ENCODE measurements at places on chromosomes 12 and 14.
A peak's percentile ranks its signal among the peaks of the same experiment; 100 is the strongest.

DNA sequence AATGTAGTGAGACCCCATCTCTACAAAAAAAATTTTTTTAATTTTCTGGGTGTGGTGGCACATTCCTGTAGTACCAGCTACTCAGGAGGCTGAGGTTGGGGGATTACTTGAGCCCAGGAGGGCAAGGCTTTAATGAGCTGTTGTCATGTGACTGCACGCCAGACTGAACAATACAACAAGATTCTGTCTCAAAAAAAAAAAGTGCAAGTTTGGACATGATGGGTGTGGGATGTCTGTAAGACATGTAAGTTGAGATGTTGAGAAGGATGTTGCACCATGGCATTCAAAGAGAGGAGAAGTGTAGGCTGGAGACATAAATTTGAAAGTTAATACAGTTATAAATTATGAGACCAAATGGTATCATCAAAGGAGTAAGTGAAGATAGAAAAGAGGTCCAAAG is 23.5 kb downstream of the YEATS4 start:
- no peak for DNase-seq

DNA sequence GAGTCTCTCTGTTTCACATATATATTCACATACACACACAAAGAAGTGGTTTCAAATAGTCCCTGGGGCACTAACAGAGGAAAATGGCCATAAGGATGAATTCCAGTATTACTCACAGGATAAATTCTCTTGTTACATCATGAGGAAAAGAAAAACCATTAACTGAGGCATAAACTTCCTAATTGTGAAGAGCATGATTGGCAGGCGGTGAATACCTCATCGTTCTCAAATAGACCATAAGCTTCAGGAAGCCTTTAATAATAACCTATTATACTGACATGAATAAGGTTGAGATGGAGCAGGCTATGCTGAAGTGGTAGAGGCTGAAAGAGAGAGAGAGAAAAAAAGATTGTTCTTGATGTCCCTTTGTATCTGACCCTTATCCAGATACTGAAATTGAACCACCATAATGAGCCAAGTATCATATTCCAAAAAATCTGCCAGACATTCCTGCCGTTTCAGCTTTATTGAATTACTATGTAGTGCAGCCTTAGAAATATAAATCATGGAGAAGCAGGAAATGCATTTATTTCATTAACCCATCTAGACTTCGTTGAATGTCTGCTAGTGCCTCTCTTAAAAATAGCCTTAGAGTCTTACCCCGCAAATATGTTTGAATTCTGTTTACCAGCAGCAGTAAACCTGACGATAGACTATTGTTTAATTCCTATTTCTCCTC is 86.8 kb downstream of the NUAK1 start:
- no peak for DNase-seq

GRCh38 chr14:34462132-34462893 is at the start of gene SPTSSA:
Gene SPTSSA, minus strand, starts transcription at chr14:34462240. Its CDS starts 33 bp downstream, at chr14:34462207.
- peak; percentile 93 for DNase-seq

DNA sequence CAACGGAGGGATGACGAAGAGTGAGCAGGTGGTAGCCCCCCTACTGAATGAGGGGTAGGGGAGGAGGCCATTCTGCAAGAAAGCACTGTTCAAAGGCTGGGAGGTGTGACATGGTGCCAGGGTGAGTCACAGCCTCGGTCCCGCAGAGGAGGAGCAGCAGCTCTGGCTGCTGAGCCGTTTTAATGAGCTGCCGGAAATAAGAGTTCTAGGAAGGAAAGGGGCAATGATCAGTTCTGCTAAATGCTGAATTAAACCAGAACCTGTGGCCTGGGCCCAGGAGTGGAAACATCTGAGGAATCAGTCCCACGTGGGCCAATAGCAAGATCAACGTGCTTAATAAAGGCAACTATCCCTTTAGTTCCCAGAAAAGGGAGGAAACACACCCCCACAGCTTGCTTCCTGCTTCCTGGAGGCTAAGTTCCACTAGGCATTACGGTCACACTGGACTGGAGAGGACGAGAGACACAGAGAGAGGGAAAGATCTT is 3.6 kb downstream of the ABCD4 start:
- peak; percentile 35 for DNase-seq

GRCh38 chr12:64522316-64522715 is 70.4 kb downstream of the TBK1 start:
- DNase-seq, result no peak

- no peak for DNase-seq
Observed at GRCh38 chr12:57101892-57102695, 9.1 kb downstream of the STAT6 start.

- no peak for DNase-seq
Observed at GRCh38 chr14:49250109-49250508, 336.1 kb downstream of the RPS29 start.

DNA sequence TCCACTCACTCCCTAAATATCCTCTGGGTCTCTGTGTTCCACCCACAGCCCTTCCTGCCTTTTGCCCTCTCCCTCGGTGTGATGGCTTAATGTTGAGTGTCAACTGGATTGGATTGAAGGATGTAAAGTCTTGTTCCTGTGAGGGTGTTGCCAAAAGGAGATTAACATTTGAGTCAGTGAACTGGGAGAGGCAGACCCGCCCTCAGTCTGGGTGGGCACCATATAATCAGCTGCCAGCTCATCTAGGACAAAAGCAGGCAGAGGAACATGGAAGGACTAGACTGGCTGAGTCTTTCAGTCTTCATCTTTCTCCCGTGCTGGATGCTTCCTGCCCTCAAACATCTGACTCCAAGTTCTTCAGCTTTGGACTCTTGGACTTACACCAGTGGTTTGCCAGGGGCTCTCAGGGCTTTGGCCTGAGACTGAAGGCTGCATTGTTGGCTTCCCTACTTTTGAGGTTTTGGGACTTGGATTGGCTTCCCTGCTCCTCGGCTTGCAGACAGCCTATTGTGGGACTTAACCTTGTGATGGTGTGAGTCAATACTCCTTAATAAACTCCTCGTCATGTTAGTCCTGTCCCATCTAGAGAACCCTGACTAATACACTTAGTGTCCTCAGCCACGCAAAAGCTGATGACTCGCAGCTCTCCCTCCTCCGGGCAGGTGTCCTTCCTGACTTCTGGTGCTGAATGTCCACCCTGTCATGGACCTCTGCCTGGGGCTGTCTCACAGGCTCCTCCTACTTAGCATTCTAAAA is 5.9 kb downstream of the DGLUCY start:
- no peak for DNase-seq

DNA sequence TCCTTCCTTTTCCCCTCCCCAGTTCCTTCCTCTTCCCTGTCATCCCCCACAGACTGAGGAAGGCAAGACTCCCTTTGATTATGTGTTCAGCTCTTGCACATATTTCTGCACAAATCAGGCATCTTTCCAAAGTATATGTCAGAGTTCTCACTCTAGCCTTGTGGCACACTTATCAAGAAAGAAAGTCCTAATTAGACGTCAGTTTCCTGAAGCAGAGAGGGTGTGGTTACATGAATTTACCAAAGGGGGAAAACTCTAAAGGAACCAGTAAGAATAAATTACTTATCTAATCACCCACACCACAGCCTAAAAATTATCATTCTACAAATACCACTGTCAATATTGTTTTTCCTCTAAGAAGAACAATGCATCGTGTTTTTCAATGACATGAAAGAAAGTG is 120.7 kb upstream of the GRIP1 start:
- DNase-seq, result no peak

DNA sequence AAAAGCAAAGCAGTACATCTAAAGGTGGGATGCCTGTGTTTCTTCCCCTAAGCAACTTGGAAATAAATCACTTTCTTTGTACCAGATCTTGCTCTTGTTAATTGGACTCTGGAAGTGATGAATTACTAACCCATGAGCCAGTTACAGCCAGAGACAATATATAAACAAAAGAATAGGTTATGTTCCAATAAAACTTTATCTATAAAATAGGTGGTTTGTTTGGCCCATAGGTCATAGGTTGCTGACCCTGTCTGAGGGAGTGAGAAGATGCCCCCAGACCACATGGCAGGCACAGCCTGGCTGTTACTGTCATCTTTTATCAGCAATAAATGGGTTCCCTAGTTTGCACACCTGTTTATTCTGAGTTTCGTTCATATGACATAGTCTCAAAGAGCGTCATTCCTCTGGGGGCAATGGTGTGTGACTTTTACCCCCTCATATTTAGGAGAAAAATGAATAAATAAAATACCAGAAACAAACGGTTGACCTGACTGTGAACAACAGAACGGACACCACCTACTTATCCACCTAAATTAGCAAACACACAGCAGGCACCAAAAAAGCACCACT is 10.7 kb downstream of the LGMN start:
- no peak for DNase-seq

DNA sequence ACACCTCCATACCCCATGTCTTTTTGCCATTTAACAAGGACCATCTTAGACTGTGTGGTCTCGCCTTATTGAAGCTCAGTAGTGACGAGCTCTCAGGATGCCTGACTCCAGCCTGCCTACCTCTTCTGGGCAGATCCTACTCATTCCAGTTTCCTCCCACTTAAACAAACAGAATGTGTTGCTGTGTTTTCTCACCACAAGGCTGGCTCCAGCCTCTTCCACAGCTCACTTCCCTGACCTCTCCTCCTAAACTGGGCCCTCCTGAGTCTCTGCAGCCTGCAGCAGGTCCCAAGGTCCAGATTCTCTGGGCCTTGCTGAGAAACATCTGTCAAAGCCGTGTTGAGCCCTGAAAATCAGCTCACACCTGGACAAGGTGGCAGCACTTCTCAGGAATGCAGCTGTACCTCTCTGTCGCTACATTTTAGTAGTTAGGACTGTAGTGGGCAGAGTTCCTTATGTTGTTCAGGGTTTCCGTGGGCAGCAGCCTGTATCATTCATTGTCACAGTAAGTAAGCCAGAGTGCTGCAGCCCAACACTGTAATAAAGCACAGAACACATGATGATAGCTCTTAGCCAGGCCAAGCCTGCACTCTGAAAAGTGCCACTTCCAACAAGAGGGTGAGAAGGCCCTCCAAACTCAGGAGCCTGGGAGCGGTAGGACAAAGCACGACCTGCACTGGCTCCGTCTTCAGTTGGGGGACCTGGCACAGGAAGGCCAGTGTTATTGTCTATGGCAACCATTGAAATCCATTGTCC is 68.5 kb downstream of the NKX2-1 start:
- DNase-seq, result no peak

- no peak for DNase-seq
Observed at GRCh38 chr12:26195250-26195640, at the start of gene SSPN. Gene SSPN, plus strand, starts transcription at chr12:26195573. Its CDS starts 100 bp downstream, at chr12:26195673.

All from stimulated activated CD8-positive, alpha-beta memory T cell treated with anti-CD3 and anti-CD28 coated beads, Interleukin-4, amount 100 ng/mL, for 48 hours (primary cell).